NCI-H1930 (cell line): ENCODE measurements at places on chromosomes 3 and 15.

DNA sequence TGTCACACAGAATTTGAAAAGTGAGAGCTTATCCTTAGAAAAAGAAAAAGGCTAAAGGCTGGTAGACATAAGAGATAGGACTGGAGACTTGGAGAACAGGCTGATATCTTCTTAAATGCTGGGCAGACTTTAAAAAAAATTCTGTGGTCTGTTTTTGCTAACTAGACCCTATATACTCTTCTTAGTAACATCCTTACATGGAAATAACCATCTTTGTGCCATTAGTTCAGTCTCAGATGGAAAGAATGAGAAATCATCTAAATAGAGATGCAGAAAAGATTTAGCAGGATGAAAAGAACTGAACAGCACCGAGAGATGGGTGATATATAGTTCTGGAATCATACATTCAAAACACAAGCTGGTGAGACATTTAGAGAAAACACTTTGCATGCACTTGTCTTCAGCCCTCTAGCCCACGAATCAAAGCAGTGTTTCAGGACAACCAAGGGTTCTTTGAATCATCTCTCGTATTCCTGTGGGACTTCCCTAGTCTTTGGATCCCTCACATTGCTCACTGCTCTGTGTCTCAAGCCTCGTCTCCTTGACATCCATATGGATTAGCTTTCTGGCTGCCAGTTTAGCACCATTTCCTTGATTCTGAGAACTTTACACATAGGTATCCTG is 93.0 kb upstream of the LYSMD4 start:
- no peak for DNase-seq

DNA sequence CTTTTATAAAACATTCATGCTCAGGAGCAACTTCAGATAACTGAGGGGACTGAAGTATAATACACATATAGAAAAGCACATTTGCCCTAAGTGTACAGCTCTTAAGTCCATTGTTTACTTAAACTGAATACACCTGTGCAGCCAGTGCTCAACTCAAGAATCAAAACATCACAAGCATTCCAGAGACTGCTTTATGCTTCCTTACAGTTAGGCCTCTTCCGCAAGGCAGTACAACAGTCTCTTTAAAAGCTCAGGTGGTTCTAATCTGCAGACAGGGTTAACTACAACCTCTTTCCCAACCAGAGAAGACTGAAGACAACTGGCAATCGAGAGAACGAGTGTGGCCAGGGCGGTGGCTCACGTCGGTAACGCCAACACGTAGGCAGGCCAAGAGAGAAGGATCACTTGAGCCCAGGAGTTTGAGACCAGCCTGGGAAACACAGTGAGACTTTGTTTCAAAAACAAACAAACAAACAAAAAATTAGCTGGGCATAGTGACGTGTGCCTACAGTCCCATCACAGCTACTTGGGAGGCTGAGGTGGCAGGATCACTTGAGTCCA is 16.9 kb downstream of the MCCC1 start:
- DNase-seq: no peak

DNA sequence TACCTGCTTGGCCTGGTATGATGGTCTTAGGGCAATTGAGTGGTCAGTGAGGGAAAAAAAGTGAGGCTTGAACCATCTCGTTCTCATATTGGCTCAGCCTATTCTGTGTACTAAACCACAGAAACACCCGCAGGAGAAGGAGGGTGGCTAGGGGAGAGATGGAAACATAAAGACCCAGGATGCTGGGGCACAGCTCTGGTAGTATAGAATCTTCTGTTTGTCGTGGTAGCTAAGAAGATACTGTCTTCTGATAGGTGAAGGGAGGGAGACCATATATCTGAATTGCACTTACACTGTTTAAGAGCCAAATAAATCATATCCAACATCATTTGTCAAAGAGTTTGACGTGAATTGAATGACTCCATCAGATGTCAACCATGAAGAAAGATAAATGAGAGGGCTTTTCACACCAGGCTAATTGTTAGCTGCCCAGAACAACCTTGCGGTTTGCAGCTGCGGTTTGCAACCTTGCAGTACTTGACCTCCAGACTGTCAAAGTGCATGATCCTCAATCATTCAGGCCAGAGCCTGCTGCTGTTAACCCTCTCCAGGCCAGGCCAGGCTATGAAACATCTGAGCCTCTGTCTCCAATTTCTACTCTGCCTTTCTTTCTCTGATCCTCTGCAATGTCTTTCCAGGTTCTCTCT is 40.9 kb upstream of the PIK3R4 start:
- no peak for DNase-seq

DNA sequence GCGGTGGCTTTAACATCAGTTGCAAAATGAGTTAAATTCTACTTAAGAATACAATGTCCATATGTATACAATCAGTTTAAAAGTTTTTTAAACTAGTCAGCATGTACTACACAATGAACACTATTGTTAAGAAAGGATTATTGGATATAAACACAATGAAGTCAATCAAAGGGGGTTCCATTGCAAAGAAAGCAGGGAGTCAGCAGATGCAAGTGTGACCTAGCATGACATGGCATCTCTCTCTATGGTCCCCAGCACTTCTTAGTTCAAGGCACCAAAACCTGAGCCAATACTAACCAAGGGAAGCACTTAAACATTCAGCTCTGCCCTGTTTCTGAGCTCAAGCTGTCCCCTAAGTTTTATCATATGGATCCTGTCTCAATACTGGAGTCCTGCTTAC is 17.0 kb downstream of the KLHL6 start:
- DNase-seq: no peak

GRCh38 chr3:173938159-173938558 is 540.6 kb downstream of the NLGN1 start:
- DNase-seq: no peak

GRCh38 chr3:158847452-158847821 is 45.6 kb downstream of the MFSD1 start:
- DNase-seq: no peak

GRCh38 chr3:176937541-176937940 is 259.7 kb downstream of the TBL1XR1 start:
- no peak for DNase-seq
